ENCODE measurements at places on chromosomes 3 and 15.

GRCh38 chr3:116039651-116039985 lies 405.7 kb downstream of the LSAMP start:
- no peak for DNase-seq

- DNase-seq: no peak
Measured at GRCh38 chr3:30770387-30770786, 124.1 kb downstream of the GADL1 start.

- DNase-seq: no peak
Measured at GRCh38 chr3:136772709-136773108, 20.5 kb upstream of the STAG1 start.

- no peak for DNase-seq
Measured at GRCh38 chr3:58989163-58989562, 60.7 kb downstream of the CFAP20DC start.

- no peak for DNase-seq
Measured at GRCh38 chr3:13335503-13335902, 84.6 kb downstream of the NUP210 start.

GRCh38 chr15:40108061-40108854 lies 421 bp downstream of the BMF start:
- peak; percentile 27 for DNase-seq

GRCh38 chr3:156140001-156140595 lies 19.7 kb downstream of the KCNAB1 start:
- no peak for DNase-seq

- no peak for DNase-seq
Measured at GRCh38 chr3:65419233-65419632, 619.5 kb downstream of the MAGI1 start.

DNA sequence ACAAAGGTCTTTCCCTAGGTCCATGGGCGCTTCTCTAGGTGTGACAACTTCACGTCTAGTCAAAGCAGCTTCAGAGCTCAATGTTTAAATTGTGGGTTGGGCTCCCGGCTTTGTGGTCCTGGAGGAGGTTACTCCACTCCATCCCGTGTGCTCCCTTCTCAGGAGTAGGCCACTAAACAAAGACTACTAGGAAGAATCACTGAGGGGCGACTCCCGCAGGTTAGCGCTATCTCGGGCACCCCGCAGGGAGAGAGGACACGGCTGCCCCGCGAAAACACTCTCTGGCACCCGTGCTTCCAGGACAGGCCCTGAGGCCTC lies 500 bp downstream of the PARP6 start:
- DNase-seq: no peak

DNA sequence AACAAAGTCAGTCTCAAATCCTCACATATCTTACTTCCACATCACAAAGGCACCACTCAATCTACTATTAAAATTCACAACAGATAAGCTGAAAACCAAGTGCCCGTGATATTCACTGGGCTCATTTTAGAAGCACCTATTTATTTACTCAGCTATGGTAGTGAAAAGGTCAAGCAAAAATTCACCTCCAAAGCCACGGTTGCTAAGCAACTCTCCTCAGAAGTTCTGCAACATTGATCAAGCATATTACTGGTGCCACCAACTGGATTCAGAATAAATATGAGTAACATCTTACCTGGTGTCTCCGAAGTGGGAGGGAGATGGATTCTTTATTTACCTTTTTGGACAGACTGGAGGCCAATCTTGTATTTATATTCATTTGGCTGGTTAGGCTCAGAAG lies 714.8 kb downstream of the FHIT start:
- DNase-seq: no peak

DNA sequence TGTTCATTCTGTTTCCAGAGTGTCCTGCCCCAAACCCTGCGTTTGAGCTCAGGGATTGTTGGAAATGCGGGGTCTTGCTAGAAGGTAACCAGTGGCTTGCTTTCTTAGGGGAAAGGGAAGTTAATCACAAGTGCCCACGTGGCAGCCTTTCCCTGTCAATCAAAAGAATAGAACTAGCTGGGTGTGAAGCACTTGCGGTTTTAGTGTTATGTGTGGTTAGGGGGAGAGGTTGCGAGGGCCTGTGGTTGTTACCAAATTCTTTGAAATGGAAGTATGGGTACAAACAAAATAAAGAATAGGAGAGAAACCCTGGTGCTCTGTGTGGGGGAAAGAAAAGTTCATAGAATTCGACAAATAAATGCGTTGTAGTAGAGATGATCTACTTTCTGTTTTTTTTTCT lies 67.6 kb downstream of the FNDC3B start:
- peak; percentile 86 for DNase-seq

DNA sequence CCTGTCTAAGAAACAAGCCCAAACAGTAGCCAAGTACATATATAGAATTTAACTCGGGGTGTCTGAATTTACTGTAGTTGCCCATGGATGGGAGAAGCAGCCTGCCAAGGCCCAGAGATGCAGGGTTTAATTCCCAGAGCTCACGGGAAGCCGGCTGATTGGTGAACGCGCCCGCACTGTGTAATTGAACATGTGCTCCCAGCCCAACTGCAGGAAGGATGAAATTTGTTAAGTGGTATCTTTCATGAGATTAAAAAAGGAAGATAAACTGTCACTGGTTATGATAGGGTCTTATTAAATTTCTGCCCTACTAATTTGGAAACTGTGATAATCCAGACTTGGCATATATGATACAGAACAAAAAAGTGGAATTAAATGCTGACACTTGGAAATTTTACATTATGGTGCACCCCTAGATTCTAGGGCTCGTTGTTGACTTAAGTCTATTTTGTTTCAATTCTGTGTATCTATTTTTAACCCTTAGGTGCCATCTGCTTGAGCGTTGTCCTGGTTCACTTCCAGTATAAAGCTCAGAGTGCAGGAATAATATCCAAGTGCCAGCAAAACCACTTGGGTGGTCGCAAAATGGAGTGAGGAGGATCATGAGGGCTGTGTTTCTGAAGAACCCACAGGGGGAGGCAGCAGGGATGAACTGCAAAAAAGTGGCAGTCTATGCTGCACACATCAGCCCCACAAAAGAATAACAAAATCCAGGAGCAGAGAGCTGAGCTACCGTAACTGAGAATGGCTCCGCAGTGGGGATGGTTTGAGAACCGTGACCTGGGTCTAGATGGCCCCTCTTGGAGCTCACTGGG lies 13.8 kb upstream of the TMC3 start:
- no peak for DNase-seq

- DNase-seq: no peak
Measured at GRCh38 chr15:31758126-31758525, 272.2 kb upstream of the CHRNA7 start.

DNA sequence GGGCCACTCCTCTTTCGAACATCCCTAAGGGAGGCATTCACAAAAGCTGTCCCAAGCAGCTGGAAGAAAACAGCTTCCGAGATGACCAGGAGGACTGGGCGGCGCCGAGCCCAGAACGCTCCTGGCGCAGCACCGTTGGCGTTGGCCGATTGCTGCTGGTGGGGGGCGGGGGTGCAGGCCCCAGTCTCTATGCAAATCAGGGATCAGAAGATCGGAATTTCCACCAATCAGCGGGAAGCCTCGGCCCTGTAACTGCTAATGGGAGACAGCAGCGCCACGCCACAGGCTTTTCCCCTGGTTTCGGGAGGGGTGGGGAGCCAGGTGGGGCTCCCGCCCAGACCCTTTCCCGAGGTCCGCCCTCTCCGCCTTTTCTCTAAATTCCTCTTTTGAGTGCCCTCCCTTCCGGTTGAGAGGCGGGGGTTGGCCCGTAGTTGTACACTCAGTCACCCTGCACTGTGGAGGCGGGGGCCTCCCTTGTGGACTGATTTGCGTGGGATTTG lies 27.0 kb downstream of the HMCES start:
- DNase-seq: no peak

- DNase-seq: no peak
Measured at GRCh38 chr3:42179110-42179725, 86.8 kb downstream of the CCK start.

DNA sequence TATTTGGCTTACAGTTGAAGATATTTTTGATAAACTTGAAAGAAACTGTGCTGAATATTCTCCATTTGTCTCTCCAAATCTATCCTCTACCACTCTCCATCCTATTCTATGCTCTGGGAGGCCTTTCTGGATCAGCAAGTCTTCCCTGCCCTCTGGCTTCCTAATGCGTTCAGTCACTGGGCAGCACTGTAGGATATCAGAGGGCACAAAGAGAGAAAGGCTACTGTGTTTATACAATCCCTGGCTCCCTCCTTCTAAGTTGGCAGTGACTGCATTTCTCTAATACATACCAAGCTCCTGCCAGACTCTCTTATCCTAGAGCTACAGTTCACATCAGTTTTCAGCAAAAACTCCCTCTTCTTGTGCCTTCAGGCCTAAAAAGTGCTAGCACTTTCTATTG lies 102.1 kb upstream of the FHIT start:
- DNase-seq: no peak

DNA sequence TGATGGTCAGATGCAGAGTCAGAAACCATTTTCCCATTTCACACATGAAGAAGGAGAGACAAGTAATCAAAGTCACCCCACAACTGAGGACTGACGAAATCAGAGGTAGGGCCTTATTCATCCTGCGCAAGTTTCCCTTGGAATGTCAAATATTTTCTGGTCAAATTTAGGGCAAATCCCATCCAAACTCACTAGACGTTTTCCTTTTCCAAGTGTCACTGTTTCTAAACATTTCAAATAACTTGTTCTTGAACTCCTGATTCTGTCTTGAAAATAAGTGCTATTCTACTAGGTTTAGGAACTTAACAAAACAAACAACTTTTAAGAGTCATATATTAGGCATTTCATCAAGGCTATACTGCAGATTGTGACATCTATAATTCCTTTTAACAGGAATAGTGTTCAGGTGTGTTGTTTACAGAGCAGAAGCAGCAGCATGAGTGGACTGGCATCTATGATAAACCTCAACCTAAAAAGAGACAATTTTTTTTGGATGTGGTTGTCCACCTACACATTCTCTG lies 40.7 kb downstream of the SUMF1 start:
- DNase-seq: no peak

GRCh38 chr3:134037168-134037567 lies 7.4 kb upstream of the SLCO2A1 start:
- no peak for DNase-seq

DNA sequence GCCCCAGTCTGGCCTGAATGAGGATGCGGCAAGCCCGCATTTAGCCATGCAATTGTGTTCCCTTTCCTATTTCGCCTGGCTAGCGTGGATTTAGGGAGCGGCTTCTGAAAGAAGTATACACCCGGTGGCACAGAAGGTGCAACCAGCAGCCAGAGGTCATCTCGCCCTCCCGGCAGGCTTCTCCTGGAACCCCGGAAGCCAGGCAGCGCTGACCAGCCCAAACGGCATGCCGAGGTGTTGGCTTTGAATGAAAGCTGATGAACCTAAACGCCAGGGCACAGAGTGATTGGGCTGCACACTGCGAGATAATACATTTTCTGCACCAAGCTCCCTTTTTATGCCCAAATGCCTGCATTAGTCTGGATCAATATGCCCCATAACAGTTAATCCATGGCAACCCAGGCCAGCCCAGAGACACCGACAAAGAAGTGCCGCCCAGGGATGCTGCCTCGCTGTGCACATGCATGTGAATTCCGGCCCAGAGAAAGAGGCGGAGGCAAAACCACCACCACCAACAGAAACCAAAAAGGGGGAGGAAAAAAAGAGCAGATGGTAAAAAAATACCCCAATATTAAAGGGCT lies 1.4 kb downstream of the SRGAP3 start:
- no peak for DNase-seq

DNA sequence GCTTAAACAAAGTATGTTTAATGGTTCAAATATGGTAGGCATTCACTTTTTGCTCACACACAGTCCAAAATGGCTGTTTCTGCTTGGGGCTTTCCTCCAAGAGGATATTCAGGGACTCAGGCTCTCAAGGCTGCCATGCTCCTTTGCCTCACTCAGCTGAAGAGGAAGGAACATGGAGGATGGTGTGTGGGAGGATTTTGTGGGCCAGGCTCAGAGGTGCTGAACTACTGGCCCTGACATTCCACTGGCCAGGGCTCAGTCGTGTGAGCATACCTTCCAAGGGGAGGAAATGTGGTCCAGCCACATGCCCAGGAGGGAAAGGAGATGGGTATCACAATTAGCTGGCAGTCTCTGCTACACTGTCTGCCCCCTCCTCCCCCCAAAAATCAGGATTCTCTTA lies 8.7 kb downstream of the PXYLP1 start:
- DNase-seq: no peak

GRCh38 chr15:32701863-32702262 lies 15.9 kb upstream of the GREM1 start:
- DNase-seq: no peak
